ENCODE measurements at places on chromosomes 5 and 9.

GRCh38 chr5:64166201-64166959 is 737 bp downstream of the RNF180 start:
- DNase-seq = no peak

DNA sequence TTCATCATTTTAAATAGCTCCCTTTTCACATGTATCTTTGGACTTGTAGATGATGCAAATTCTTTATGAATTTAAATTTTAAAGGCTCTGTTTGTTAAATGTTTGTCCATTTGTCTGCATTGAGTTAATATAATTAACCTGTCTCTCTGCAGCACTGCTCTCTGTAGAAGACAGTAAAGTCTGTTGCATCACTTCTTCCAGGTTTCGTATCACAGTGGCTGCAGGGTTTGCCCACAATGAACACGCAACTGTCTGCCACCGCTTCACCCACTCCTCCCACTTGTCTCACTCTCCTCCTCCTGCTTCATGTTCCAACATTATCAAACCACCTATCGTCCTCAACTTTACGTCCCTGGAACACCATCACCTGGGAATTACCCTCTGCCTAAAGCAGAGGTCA is 231.3 kb upstream of the SLC30A5 start:
- no peak for DNase-seq

DNA sequence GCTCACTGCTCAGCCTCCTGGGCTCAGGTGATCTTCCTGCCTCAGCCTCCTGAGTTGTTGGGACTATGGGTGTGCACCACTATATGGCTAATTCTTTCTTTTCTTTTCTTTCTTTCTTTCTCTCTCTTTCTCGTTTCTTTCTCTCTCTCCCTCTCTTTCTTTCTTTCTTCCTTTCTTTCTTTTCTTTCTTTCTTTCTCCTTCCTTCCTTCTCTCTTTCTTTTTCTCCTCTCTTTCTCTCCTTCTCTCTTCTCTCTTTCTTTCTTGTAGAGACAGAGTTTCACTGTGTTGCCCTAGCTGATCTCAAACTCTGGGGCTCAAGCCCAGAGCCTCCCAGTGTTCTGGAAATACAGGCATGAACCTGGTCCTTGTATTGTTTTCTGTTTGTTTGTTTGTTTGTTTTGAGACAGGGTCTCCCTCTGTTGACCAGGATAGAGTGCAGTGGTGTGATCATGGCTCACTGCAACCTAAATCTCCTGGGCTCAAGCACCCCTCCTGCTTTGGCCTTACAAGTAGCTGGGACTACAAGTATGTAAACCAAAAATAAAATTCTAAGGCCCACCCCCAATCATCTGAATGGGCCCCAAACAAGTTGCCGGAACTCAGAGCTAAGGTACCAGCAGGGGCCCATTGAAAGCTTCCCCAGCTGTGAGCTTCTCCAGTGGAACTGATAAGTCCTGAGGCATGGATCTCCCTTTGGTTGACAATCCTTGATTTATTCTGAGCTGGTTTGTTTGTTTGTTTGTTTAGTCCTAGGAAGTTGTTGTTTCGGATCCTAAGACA is 11.9 kb upstream of the BTF3 start:
- no peak for DNase-seq

DNA sequence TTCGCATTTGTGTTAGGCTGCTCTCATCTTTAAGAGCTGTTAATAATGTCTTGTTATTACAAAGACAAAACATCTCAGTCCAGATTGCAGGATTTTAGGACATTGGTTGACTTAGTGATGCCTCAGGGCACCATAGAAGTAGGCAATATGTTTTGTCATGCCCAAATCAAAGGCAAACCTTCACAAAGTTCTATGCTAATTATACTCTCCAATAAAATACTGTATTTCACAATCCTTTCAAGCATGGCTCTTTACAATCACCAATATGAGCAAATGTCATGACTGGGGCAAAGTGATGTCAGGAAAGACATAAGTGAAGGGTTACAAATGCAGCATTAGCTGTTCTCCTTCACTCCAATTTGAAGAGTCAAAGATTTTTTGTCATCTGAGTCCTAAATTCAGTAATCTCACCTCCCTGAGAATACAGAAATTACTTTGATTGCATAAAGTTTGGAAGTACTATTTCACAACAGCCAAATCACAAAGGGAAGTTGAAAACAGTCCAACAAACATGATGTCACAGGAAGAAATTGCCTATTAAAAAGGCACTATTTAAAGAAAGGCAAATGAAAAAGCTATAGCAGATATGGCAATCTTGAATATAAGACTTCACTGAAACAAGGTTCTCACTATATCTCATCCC is 303.2 kb downstream of the PRR16 start:
- DNase-seq = no peak

GRCh38 chr9:34334337-34334824 is 5.0 kb downstream of the NUDT2 start:
- no peak for DNase-seq

GRCh38 chr9:90629991-90630390 is 12.6 kb downstream of the DIRAS2 start:
- no peak for DNase-seq

GRCh38 chr9:91978740-91979414 is 28.8 kb upstream of the ROR2 start:
- no peak for DNase-seq

DNA sequence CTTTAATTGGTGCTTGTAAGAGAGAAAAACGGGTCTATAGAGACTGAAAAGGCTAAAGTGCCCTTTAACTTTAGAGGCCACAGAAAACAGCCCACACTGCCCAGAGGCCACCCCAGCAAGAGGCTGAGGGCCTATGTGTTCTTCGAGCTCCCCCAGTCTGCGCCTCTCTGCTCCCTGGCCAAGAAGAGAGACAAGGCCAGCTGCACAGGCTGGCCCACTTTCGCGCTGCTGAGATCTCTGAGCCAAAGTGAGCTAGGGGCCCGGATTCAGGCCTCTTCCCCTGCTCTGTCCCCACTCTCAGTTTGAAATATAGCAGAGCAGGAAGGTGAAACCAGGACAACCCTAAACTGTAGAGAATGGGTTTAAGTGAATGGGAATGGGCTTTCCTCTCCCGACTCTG is 132.0 kb upstream of the TRIM32 start:
- no peak for DNase-seq

DNA sequence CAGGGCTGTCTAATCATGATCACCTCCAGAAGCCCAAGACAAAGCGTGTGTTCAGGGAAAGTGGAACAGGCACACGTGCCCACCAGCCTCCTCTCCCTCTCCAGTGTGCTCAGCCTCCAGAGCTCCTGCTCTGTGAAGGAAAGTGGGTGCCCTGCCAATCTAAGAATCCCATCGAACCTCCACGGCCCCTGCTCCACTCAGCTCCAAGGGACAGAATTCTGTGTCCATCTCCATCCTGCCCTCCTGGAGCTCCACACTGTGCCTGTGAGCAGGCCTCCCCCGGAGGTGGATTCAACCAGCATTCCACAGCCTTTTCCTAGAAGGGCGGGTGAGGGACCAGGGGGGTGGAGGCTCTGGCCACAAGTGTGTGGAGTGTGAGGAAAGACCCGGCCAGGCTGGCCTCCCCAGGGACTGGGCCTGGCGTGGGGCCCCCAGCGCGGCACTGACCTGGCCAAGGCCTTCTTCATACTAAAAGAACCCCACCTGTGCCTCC is 6.0 kb downstream of the EEIG1 start:
- no peak for DNase-seq

- no peak for DNase-seq
These were observed 676.5 kb downstream of the DMRTA1 start for GRCh38 chr9:23123048-23123632.

GRCh38 chr5:171537070-171537849 is 117.8 kb downstream of the FGF18 start:
- DNase-seq = no peak

- DNase-seq = no peak
These were observed 192.9 kb downstream of the CRB2 start for GRCh38 chr9:123548741-123549545.

DNA sequence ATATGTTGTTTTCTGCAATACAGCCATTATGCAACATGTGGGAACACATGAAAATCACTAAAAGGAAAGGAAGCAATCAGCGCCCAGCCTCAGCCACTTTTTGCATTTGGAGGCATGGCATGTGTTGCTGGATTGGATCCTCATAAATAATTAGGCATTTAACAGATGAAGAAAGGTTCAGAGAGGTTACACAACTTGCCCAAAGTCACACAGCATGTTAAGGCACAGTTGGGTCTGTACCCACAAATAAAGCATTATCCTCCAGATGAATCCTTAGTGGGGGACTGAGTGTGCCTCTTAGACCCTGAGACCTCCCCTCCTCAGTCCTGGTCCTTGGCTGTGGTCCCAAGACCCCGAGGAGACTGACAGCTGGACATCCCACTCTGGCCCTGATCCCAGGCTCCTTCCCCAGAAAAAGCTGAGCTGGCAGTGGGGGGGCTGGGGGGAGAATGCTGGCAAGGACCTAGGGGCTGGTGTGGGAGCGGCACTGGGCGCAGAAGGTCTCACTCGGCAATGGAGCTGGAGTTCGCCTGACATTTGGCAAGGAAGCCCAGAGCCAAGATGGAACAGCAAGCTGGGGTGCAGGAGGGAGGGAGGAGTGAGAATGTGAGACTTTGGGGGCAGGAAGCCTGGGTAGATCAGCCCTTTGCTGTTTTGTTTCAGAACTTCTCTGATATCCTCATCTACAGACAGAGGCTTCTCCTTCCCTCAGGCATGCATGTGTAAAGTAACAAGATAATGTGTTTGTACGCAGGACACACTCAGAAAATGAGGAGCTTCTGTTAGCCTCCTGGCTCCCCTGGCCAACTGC is 6.9 kb upstream of the AKNA start:
- no peak for DNase-seq

GRCh38 chr5:94263068-94263467 is 355.3 kb downstream of the KIAA0825 start:
- DNase-seq = no peak

GRCh38 chr5:112757468-112758208 is 20.0 kb downstream of the APC start:
- no peak for DNase-seq

DNA sequence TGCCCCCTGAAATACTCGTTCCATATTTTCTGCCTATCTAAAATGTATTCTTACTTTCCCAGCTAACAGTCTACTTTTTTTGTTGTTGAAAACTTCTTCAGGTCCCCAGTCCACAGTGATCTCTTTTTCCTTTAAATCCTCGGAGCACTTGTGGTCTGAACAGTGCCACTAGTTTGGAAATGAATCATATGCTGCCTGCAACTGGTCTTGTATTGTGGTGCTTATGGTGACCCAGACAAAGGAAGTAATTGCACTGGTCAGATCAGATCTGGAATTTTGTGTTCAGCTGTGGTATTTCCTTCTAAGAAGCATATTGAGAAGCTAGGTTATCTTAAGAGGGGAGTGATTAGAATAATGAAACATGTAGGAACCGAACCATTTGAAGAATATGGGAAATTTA is 2.9 kb downstream of the UNC13B start:
- DNase-seq = no peak

DNA sequence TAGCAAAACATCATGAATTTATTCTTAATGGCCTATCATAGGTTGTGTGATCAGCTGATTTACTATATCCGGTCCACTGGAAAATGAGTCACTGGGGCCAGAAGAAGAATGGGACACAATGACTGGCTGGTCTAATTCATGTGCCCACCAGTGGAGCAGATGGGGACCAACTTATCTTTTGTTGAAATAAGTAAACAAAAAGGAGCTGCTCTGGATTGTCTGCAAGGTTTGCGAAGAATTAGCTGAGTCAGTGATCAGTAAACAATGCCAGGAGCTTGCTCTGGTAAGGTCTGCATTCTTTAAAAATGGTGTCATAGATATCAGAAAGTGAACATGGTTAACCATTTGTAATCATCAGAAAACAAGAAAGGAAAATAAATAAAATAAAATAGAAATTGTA is 128.0 kb downstream of the RASEF start:
- no peak for DNase-seq

DNA sequence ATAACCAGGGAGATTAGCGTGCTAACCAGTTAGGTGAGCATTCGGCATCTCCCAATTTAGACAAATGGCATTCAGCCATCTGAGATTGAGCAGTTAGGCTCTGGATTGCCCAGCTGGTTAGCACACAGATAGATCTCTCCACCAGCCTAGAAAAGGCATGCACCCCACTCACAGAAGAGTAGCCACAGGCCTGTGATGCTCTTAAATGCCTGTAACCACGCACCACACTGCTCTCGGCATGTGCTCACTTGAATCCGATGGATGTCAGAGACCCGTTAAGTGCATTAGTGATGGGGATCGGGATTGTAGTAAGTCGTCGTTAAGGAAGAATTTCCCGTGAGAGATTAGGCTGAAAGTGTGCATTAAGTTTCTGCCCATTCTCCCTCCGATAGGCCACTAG is 23.0 kb downstream of the MARCHF6 start:
- no peak for DNase-seq

DNA sequence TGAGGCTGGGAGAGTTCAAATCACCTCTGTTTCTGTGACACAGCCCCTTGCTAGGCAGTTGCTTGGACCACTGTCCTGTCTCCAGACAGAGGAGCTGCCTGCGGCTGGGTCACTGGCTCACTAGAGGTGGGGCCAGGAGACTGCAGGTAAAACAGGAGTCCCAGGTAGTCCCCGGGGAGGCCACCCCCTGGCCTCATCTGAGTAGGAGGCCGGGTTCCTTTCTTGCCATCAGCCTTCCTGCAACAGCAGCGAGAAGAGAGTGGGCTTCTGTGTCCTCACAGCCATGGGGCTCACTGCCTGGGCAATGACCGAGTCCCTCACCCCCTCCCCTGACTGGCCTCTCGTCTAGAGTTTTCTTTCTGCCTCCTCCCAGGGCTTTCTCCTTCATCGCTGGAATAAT is 197.5 kb downstream of the CDK5RAP2 start:
- DNase-seq = no peak

DNA sequence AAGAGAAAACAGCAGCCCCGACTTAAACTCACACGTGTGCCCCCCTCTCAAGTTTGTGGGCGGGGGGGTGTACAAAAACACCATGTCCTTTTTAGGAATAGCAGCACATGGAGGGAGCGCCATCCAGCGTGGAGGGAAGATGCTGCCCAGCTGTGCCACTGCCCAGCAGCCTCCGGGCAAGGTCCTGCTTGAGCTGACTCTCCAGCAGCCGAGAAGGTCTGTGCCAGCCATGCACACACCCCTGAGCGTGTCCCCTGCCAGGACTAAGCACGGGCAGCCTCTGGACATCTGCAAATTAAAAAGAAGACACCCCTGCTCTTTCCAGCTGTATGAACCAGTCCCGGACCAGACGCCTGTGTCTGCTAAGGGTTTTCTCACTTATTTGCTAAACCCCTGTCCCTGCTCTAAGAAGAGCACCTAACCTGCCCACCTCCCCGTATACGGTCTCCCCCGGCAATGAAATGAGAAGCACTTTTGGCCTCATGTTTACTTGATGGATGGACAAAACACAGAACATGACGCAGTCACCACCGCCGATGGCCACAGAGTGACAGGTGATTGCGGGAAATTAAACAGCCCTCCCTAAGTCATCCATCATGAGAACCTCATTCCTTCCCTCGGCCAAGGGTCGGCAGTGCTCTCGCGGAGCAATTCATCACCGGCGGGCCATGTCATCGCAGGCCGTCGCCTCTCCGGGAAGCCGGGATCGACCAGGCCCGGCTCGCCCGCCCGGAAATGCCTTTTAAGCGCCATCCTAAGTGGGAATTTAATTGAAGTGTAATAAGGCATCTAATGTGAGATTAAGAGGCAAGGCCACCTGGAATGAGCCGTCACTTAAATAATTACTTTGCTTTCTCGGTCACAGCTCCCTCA is 96.9 kb downstream of the OLFM1 start:
- DNase-seq = no peak

GRCh38 chr9:25542319-25542718 is 135.9 kb downstream of the TUSC1 start:
- no peak for DNase-seq

GRCh38 chr9:35350827-35351549 is 138.9 kb upstream of the RUSC2 start:
- no peak for DNase-seq

- no peak for DNase-seq
These were observed 473.2 kb downstream of the ENC1 start for GRCh38 chr5:74167206-74167929.

Data from T-helper 1 cell (primary cell).